Left kidney (tissue), 8 donors: ENCODE measurements at places on chromosomes 4 and X.

- DNase-seq: no peak
Measured at GRCh38 chr4:88879991-88880390, 177.0 kb downstream of the FAM13A start.

DNA sequence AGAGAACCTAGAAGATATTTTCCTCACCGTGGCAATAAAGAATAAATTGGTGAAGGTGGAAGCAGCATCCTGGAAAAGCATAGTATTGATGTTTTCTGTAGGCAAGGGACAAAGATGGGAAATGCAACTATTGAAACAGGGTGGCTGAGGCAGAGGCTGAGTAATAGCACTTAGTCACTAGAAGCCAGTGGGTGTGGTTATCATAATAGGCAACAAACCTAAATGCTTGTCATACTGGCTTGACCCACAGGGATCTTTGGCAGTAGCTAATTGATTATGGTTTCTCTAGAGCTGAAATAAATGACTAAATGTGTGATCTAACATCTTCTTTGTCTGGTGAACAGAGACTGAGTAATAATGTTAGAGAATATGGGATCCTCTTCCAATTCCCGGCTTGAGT is 353.6 kb upstream of the RPS6KA3 start:
- DNase-seq: no peak

- no peak for DNase-seq
Measured at GRCh38 chrX:45815441-45815840, 614.8 kb upstream of the DIPK2B start.

DNA sequence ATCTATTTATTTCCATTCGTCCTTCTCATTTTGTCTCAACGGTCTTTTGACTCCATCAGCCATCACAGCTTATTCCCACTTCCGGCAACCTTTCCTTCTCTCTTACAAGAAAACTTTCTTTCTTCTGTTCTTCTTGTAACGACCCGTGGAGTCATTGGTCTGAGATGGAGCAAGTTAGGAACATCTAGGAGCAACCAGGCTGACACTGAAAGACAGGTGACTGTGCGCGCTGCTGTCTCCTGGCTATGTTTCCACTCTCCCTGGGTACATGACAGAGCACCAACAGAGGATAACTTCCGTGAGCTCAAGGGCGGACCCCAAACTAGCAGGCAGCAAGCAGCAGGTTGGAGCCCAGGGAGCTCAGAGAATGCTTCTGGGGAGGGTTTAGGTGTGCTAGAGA is 2.5 kb downstream of the FGF5 start:
- no peak for DNase-seq

DNA sequence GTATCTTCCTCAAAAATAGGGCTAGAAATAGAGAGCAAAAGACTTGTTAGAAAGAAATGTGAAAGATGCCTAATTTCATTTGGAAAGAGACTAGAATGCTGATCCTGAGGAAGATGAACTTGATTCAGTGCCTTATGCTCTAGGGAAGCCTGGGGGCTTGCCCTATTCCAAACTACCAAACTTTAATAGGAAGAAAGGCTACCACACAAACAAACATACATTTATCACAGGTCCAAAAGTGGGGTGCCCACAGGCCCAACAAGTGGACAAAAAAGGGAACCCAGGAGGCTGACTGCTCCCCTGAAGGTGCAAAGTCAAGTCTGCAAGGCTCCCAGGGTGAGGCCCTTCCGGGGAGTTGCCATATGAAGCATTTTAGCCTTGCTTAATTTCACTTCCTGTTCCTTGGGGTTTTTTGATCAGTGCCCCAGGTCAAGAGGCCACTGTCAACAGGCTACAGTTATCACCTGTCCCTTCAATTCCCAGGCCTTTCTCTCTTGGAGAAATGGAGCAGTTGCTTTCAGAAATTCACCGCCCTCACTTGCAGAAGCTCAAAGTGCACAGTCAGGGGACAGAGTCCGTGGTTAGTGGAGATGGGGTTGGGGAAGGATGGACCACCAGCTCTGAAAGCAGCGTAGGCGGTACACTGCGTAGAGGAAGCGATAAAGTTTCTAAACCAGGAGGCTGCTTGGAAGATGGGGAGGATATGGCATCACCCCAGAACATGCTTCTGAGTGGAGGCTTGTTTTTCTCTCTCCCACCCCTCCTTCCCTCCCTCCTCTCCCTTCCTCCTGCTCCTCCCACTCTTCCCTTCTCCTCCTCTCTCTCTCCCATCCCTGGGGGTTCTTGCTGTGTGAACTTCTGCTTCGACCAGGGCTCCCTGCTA is 36.4 kb downstream of the TMEM154 start:
- DNase-seq: no peak

- DNase-seq: no peak
Measured at GRCh38 chr4:42641161-42641560, 15.7 kb downstream of the ATP8A1 start.

- DNase-seq: no peak
Measured at GRCh38 chr4:2728806-2729532, 27.2 kb downstream of the TNIP2 start.
